ENCODE measurements at places on chromosomes 5 and 9.

DNA sequence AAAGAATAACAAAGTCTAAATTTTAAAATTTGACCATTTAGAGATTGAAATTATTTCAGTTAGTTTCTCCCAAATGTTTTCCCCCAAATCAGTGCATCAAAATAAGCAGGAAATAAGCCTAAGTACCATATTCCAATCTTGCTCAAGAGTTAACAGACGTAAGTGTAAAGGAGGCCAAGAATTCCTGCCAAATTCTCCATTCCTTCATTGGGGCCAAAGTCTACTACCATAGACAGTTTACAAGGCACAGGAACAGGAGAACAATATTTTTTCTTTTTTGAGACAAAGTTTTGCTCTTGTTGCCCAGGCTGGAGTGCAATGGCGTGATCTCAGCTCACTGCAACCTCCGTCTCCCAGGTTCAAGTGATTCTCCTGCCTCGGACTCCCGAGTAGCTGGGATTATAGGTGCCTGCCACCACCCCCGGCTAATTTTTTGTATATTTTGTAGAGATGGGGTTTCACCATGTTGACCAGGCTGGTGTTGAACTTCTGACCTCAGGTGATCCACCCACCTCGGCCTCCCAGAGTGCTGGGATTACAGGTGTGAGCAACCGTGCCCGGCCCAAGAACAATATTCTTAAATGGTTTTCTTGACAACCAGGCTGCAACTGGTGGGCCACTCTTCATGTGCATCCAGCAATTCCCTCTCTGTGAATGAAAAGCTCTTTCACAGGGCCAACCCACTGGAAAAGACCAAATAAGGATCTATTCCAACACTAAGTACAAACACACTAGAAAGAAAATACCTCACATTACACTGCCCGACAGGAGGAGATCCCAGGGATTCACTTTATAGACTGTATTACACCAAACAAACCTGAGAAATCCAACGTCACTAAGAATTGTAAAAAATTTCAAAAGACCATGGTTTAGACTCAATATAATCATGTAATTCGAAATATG, 127.7 kb downstream of the MAPKAP1 start:
- no peak for DNase-seq

DNA sequence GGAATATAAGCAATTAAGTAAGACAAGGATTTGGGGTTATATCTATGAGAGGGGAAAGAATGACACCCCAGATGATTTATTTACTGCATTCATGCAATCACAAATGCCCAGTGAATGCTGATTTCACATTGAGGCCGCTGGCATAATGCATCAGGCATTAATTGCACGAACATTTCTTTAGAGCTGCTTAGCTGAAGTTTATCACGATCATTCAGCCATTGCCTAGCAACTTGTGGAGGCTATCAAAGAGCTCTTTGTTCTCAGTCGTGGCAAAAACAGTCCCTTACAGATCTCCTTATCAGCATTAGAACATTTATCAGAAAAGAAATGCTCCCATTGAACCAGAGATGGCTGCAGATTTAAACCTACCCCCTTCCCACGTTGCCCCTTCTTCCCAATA, 88.7 kb upstream of the PRRC1 start:
- no peak for DNase-seq

- no peak for DNase-seq
These were observed 46.8 kb upstream of the RNF20 start for GRCh38 chr9:101486693-101487442.

DNA sequence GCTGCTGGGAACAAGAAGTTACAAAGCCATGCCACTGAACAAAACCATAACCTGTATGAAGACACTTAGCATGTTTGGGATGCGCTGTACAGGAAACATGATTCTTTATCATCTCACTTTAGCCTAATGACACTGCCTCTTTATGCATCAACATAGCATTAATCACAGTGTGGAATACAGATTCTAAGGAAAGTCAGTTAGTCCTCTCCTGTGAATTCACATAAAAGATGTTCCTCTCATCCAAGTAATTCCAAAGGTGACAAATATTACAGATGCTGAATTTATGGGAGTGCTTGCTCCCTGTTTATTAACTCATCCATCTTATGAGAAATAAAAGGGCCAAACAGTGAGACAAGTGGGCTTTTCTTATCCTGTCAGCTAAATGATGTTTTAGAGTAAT, 1677.7 kb downstream of the EFNA5 start:
- no peak for DNase-seq

GRCh38 chr9:25481372-25481771, 196.9 kb downstream of the TUSC1 start:
- no peak for DNase-seq

- no peak for DNase-seq
These were observed 176.1 kb upstream of the RASEF start for GRCh38 chr9:83238871-83239640.

DNA sequence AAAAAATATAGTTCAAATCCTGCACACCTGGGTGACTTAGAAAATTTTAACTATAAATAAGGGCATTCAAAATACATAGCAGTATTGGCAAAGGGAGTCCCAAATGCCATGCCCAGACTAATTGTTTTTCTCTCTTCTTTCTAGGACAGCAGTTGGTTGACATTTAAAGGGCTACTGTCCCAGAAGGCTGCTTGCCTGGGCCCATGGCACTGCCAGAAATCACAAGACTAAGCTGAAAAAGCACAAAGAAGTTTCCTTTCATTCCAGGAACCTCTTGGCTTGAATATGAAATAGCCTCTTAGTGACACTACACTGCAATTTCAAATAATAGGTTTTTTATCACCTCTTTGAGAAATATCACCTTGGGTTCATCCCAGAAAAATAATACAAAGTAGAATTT, 388.9 kb upstream of the TRPC7 start:
- DNase-seq = no peak

DNA sequence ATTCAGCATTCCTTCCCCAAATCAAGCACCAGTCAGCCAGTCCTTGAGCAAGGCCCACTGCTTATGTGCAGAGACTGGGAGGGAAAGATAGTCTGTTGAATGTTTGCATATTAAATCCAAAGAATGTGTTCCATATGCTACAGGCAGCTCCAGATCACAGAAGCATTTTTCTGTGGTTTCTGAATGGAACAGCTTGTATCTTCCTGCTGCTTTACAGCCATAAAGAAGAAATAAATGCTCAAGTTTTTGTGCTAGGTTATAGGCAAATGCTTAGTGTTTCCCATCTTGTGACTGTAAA, 310.3 kb downstream of the TRIM36 start:
- DNase-seq = no peak

Measured in activated T-cell treated with anti-CD3 and anti-CD28 coated beads for 24 hours (primary cell).